OCI-M1 (cell line): ENCODE measurements at places on chromosomes 5 and 9.

DNA sequence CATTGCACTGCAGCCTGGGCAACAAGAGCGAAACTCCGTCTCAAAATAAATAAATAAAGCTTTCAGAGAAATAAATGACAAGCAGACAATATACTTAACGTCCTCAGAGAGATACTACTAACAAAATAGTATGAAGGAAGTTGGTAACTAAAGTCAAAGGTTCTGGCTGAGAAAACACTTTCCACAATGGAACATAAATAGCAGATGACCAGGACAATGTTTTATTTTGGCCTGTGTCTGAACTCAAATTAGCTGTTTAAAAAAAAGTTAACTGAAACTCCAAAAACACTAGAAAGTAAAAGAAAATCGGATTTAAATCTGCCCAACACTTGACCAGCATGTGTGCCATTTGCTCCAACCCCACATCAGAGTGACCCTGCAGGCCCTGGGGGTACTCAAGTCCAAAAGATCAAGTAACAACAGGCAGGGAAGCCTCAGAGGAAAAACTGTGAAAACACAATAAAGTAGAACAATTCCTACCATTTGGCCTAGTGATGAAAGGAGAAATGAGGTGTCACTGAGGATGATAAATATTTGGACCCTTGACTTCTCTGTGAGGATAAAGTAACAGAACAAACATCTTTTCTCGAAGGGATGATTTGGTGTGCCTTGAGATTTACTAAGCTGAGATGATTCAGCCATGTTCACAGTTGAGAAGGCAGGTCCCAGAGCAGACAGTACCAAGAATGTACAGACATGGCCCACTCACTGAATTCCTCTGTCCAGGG is 47.7 kb downstream of the LHFPL2 start:
- DNase-seq = no peak

- no peak for DNase-seq
These were observed 150.6 kb upstream of the ATP10B start for GRCh38 chr5:161002571-161003074.

DNA sequence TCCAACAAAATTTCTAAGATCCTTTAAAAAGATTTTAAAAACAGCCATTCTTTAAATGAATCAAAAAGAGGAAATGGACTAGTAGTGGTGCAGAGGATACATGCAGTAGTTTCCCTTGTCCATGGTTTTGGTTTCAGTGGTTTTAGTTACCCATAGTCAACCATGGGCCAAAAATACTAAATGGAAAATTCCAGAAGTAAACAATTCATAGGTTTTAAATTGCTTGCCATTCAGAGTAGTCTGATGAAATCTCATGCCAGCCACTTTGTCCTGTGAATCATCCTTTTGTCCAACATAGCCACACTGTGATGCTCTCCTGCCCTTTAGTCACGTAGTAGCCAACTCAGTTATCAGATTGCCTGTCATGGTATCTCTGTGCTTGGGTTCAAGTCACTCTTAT is 286.1 kb downstream of the ANXA1 start:
- DNase-seq = peak; percentile 69

GRCh38 chr5:133086366-133086875 is 34.6 kb downstream of the HSPA4 start:
- no peak for DNase-seq

GRCh38 chr5:80255811-80256712 is at the start of gene SERINC5:
SERINC5 (minus strand) TSS chr5:80256048; CDS start chr5:80255922, 126 bp downstream.
- DNase-seq = peak; percentile 82

GRCh38 chr5:133953568-133954145 is 14.8 kb downstream of the C5orf15 start:
- DNase-seq = no peak

DNA sequence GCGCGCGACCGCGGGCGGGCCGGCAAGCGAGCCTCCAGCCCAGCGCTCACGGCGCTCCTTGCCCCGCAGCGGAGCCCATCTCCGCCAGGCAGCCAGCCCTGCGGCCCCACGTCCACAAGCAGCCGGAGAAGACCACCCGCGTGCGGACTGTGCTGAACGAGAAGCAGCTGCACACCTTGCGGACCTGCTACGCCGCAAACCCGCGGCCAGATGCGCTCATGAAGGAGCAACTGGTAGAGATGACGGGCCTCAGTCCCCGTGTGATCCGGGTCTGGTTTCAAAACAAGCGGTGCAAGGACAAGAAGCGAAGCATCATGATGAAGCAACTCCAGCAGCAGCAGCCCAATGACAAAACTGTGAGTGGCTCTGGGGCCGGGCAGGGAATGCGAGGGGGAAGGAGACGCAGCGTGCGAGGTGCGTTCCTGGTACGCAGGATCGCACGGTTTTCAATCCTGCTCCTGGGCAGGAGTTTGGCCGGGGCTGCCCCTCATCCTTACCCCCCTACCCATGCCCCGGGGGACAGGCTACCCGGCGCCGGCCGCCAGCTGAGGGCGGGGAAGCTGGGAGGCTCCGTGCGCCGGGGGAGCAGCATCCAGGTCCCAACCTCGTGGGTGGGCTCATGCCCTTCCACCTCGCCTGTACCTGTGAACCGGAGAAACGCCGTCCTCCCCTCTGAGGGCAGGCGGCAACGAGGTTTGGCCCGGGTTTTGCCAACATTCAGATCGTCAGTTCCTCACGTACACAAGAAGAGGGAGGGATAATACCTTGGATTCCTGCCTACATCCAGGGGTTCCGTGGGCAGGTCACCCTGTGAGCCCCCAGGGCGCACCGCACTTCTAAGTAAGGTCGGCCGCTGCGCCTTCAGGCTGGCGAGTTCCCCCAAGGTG is 6.6 kb downstream of the ISL1 start:
- DNase-seq = no peak

DNA sequence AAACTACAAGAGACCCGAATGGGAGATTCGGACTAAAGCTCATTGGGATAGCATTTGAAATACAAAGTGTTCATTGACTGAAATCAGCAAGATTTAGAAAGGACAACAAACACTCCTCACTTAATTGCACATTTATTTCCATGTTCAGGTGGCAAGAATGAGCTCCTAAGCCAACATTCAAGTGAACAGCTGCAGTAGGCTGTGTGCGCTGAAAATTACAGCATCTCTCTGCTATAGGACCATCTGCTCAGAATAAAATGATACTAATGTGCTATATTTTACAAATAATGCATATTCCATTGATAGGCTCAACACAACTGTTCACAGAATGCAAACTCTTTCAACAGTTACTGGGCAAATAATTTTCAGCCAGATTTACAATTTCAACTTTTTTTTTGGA is 61.8 kb downstream of the ELAVL2 start:
- no peak for DNase-seq

GRCh38 chr9:113645227-113645977 is 181.9 kb downstream of the RGS3 start:
- DNase-seq = no peak

DNA sequence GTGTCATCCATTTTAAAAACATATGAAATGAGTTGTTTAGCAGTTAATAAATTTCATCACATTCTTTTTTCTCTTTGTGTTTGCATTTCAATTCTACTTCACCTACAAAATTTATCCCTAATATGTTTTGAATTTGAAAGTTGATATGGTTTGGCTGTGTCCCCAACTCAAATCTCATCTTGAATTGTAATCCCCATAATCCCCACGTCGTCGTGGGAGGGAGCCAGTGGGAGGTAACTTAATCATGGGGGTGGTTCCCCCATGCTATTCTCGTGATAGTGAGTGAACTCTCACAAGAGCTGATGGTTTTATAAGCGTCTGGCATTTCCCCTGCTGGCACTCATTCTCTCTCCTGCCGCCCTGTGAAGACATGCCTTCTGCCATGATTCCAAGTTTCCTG is 200.1 kb downstream of the EPB41L4A start:
- no peak for DNase-seq

DNA sequence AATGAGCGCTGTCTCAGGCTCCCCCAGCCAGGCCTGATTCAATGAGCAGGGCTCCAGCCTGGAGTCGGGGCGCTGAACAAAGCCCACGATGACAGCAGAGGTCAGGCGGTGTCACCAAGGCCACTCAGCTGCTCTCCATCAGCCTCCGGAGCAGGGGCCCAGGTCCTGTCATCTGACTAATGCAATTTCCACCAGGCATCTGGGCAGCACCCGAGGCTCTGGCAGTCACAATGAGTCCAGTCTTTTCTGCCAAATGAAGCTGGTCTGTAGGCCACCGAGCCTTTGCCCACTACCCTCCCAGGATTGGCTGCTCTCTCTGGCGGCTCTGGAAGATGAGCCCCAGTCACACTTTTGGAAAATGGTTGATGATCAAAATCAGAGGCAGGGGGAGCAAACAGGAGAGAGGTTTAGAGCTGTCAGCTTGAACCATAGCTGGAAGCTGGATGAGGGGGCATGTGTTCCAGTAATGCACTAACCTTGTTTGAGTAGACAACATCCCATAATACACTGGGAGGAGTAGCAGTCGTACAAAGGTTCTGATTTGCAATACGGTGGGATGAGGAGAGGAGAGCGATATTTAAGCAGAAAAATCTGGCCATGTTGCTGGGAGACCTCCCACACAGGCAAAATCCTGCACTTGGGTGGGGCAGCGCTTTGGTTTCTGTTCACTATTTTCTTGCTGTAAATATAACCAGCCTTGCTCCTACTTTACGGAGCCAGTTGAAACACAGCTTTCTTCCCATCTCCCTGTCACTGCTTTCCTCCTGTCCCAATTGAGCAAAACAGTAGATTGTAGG is 306.4 kb upstream of the PANK3 start:
- no peak for DNase-seq

- peak; percentile 24 for DNase-seq
These were observed 58.8 kb downstream of the GNG10 start for GRCh38 chr9:111720174-111720573.
